T-helper 2 cell (primary cell): ENCODE measurements at places on chromosomes 4 and X.

- DNase-seq: no peak
Measured at GRCh38 chrX:152343306-152343705, 107.8 kb downstream of the GABRA3 start.

GRCh38 chr4:153909672-153910071, 120.8 kb upstream of the SFRP2 start:
- DNase-seq: no peak

DNA sequence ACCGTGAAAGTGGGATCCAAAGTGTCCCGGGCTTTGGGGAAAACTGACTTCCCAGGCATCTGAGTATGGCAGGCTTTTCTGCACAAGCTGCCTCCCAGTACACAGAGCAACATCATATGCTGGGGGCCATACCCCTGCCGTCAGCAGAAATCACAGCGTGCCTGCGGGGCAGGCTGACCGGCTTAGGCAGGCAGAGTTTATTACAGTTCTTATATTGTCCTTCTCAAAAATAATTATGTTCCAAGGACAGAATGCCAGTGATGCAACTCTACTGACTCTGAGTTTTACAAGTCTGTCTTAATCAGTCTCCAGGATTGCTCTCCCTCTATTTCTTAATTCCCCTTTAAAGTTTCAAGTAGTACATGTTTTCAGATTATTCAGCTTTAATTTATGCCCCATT, 37.0 kb downstream of the IL21 start:
- DNase-seq: no peak

DNA sequence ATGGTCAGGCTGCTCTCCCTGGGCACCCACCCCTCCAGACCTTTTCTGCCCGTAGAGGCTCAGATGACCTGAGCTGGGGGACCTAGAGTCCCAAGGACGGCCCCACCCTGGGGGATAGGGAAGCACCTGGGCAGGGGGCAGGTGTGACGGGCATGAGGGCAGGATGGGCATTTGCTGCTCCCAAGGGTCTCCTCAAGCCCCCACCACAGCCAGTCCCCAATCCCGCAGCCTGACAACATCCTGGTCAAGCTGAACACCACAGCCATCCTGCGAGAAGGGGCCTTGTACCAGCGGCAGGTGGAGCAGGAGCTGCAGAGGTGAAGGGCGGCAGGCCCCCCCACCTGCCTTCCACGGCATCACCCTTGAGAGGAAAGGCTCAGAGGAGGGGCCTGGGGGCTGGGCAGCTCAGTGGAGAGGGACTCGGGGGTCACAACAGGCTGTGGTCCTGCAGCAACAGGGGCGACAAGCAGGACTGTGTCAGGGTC, 17.8 kb upstream of the RNF4 start:
- DNase-seq: no peak

- no peak for DNase-seq
Measured at GRCh38 chrX:130848763-130849162, 54.2 kb downstream of the ENOX2 start.

- no peak for DNase-seq
Measured at GRCh38 chr4:12846368-12846767, 637.8 kb downstream of the RAB28 start.

- no peak for DNase-seq
Measured at GRCh38 chrX:53288189-53288588, 6.8 kb upstream of the IQSEC2 start.

- no peak for DNase-seq
Measured at GRCh38 chr4:168524006-168524405, 27.2 kb downstream of the PALLD start.

GRCh38 chrX:110871839-110872238, 76.2 kb upstream of the CHRDL1 start:
- DNase-seq: no peak

DNA sequence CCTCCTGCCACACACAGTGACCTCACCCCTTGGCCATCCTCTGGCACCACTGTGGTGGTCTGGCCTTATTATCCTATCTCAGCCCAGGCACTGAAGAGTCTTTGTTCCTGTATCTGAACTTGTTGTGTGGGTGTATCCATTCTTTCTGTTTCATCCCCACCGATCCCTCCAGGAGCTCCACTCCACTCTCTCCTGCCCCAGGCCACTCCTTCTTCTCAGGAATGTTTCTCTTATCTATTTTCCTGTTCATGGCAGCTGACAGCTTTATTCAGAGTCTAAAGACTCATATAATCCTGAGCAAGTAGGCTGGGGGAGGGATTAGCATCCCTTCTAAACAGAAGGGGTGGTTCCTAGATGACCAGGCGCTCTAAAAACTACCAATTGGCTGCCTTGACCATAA, 150.0 kb downstream of the ANAPC10 start:
- no peak for DNase-seq

DNA sequence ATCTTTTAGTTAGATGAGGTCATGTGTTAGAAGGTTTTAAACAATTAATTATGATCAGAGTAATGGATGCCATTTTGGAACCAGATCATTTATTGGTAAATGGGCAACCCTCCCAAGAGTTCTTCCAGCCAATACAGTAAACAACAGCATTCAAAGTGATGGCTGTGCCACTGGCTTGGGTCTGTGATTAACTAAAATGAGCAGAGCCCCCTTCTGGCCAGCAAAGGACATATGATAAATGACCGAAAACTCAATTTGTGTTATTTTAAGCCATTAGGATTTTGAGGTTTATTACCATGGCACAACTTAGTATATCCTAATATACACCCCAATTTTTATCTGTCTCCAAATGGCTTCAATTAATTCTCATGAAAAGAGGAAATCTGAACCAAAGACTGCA, 90.8 kb upstream of the NPFFR2 start:
- no peak for DNase-seq

GRCh38 chrX:42616981-42617380, 161.0 kb downstream of the PPP1R2C start:
- no peak for DNase-seq

DNA sequence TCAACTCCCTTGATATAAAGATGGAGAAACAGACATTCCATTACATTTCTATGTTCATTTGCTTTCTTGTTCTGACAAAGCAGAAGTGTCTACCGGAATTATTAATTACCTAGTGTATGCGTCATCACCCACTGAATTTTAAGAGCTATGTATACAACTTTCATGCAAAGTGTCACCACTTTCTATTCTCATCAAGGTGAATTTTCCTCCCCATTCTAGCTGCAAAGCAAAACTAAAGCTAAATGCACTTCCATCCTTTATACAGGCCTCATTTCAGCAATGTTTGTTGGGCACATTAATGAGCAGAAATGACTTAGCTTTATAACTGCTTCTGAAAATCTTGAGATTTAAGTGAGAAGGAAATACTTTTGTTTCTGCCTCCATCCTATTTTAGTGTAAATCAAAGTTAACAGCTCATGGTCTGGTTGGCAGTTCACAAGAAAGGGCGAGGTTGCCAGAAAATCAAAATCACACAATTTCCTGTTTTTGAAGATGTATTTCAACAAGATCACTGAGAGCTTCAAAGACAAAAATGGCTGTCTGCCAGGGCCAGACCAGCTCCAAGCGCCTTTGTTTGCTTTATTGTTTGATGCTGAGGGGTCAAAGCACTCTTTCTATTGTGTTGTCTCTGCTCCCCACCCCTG, 7.2 kb upstream of the FAM9C start:
- no peak for DNase-seq

DNA sequence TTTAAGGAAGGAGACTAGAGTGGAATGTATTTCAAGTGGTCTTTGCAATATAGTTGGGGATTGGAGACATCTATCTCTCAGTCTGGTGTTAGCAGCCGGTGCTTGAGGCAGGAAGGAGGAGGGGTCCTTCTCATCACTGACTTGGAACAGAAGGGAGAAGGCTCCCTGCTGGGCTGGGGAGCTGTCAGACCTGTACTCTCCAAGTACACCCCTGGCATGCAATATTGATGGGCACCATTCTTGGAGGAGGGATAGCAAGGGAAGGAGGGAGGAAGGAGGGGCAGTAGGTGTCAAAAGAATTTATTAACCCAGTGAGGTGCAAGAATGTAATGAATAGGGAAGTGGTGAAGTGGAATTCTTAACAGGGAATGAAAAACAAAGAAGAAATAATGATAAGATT, 338.8 kb downstream of the UNC5C start:
- no peak for DNase-seq

DNA sequence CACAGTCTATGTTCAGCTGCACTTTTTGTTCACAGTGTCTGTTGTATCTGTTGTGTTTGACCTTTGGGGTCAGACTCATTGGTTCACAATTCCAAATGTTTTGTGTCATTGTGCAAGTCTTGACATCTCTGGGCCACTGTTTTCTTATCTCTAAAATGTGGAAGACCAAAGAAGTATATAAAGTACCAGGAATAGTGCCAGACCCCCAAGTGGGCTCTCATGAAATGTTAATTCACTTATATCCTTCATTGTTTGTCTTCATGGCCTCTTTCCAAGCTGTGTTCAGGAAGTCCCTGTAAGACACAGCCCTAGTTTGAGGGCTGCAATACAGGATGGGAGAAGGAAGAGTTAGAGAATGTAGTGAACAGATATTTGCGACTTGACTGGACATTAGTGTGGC, 468.3 kb upstream of the BOD1L1 start:
- no peak for DNase-seq

DNA sequence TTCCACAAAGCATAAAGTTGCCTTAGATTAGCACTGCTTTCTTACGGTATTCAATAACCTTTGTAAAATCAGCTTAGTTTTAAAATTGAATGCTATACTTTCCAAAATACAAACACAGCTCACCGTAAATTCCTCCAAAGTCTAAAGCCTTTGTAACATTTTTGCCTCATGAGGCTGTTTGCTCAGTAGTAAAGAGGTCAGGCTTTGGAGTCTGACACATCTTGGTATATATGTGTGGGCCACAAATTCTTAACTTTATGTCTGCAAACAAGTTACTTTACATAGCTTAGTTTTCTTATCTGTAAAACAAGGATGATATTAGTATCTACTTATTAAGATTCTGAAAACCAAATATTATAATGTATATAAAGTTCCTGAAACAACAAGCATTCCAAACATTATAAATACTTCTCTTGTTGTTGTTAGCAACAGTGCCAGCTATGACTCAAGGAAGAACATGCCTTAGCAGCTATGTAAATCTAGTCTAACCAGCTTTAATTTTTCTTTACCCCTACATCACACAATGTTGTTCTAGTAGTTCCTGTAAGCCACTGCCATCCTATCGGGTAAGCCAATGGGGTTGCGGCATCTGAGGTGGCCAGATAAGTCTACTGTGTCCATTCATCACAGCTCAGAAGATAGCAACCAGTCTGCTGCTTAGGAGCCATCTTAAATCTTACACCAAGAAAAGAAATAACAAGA, 709.0 kb downstream of the KLHL13 start:
- DNase-seq: no peak

- DNase-seq: no peak
Measured at GRCh38 chr4:180304321-180304720, 1938.9 kb upstream of the TENM3 start.

DNA sequence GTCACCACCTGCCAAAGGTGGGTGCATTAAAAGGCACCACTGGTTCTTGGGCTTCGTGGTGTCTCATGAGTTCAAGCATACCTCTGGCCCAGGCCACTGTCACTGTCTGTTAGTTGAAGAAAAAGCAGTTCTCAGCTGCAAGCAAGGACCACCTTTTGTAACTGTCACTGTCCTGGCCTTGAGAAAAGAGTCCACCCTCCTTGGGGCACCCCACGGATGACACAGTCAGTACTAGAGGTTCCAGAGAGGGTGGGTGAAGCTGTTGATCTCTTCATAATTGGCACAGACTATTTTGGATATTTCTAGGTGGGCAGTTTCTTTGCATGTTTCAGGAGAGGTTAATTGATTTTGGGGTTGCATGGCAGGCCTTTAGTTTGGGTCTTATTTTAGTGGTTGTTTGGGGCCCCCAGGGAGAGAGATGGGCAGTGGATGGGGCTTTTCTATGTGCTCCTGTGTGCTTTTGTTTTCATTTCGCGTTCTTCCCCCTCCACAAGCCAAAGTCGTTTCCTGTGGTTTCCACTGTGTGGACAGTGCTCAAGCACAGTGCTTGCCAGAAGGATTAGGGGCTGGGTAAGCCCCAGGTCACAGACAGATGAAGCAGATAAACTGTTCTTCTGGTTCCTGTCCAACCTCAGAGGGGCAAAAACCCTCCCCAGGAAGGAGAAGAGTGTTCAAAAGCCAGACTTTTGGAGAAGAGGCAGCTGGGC, 156.2 kb upstream of the PPP1R2C start:
- DNase-seq: no peak

- peak; percentile 27 for DNase-seq
Measured at GRCh38 chr4:61911313-61911756, 711.2 kb downstream of the ADGRL3 start.

DNA sequence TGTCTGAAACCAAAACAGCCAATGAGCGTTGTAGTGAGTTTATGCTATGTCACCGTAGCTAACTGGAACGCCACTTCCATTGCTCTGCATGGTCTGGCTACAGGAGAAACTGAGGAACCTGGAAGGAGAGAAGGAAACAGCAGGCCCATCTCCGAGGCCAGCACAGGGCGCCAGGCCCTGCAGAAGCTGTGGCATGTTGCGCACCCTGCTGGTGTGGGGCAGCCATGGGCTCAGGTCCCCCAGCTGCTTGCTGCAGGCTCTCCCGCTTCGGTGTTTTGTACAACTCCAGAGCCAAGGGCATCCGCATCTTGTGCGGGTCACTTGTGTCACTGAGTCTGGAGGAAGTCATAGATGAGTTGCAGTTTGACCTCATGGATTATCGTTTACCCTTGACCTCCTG, 89.2 kb downstream of the AFAP1 start:
- DNase-seq: no peak

GRCh38 chrX:151702741-151703340, 7.6 kb downstream of the PRRG3 start:
- DNase-seq: no peak

GRCh38 chr4:16079046-16079445, 4.8 kb downstream of the PROM1 start:
- DNase-seq: no peak

DNA sequence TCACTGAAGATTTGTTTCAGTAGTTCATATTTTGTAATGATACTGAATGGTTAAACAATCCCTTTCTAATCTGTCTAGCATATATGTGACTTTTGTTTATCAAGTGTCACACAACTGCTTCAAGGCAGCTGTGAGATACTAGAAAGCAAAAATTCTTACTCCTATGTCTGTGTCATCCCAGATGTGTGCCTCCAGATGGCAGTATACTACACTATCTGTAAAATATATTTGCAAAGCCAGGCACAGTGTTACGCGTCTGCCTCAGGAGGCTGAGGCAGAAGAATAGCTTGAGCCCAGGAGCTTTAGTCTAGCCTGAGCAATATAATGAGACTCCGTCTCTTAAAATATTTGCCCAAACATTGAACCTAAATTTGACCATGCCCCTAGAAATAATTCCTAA, 4.0 kb downstream of the NUDT10 start:
- DNase-seq: no peak
